ENCODE measurements at places on chromosomes 13 and 19.

GRCh38 chr13:65971541-65971940 lies 1258.6 kb downstream of the PCDH9 start:
- H3K4me1 ChIP-seq, result no peaks in the 10 kb centered on the region
- H3K4me3 ChIP-seq, result no peak overlapping the region
- no peak for DNase-seq
- H3K27me3 ChIP-seq, result no peaks in the 10 kb centered on the region

- no peaks in the 10 kb centered on the region for H3K4me1 ChIP-seq
- DNase-seq, result no peak
- H3K27me3 ChIP-seq, result no peaks in the 10 kb centered on the region
- H3K27ac ChIP-seq, result no peak overlapping the region
- H3K36me3 ChIP-seq, result no peaks in the 10 kb centered on the region
Measured at GRCh38 chr13:69683921-69684686, 423.5 kb upstream of the ATXN8OS start.

GRCh38 chr13:80400865-80401426 lies 60.0 kb upstream of the SPRY2 start:
- no peak for DNase-seq
- no peaks in the 10 kb centered on the region for H3K36me3 ChIP-seq
- peaks cover 2% of the 10 kb centered on the region for H3K4me1 ChIP-seq
- H3K27ac ChIP-seq, result no peak overlapping the region
- H3K27me3 ChIP-seq, result no peaks in the 10 kb centered on the region

DNA sequence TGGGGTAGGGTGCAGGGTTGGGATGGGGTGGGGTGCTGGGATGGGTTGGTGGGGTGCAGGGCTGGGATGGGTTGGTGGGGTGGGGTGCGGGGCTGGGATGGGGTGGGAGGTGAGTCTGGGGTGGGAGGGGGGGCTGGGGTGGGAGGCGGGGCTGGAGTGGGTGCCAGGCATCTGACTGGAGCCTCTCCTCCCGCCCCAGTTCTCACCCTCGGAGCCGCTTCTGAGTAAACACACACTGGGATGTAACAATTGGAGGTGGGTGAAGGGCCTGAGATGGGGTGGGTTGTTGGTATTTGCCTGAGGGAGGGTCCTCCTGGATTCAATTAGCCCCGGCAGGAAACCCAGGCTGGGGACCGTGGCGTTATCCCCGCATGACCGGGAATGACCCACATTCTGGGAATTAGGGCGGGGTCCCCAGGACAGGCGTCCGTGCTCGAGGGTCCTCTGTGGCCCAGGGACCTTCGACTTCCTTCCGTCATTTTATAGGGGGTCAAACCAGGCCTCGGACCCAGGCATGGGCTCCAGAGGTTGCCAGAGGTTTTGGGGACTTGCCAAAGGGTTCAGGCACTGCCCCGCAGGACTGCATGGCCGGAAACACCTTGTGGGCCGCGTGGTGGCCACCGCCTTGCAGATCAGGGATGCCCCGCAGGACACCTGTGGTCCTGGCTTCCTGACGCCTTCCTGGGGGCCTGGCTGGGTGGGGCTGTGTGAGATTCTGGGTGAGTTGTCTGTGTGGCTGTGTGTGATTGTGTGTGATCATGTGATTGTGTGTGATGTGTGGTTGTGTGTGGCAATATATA lies 1.4 kb downstream of the TMPRSS9 start:
- H3K27ac ChIP-seq, result no peak overlapping the region
- no peaks in the 10 kb centered on the region for H3K36me3 ChIP-seq
- H3K27me3 ChIP-seq, result peaks cover 21% of the 10 kb centered on the region
- H3K4me3 ChIP-seq, result no peak overlapping the region
- DNase-seq, result no peak

DNA sequence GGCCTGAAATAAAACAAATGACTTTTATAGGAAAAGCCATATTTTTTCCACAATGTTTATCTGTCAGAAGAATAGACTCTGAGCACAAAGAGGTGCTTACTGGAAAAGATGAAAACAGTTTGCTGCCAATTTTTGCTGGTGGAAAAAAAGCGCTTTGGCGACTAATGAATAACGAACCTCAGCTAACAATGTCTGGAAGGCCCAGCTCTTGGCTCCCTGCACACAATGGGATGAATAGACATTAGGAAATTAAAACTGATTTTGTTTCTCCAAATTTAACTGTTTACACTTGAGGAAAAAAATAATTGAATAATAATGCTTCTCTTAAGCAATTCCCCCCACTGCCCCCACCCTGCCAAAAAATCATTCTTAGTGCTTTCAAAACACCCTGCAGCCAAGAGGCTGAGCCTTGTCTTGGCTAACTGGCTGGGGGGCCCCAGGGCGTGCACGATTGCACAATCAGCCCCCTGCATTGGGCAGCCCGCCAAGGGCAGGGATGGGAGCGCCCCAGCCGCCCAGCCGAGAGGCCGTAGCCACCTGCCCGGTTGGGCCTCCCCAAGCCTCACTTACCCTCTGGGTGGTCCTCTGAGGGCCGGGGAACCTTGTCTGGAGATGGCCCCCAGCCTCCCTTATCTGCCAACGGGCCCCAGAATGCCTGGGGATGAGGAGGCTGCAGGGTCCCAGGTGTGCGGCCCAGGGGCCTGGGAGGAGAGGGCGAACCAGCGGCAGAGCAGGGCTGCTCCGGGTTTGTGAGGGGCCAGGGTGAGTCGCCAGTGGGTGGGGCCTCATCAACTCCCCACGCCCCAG lies 16.8 kb downstream of the CEBPG start:
- H3K27me3 ChIP-seq, result no peaks in the 10 kb centered on the region
- no peak overlapping the region for H3K4me3 ChIP-seq
- H3K27ac ChIP-seq, result no peak overlapping the region
- H3K4me1 ChIP-seq, result peaks cover 6% of the 10 kb centered on the region
- DNase-seq, result no peak

GRCh38 chr19:55115446-55116065 lies 1.9 kb downstream of the PPP1R12C start:
- no peak for DNase-seq
- no peaks in the 10 kb centered on the region for H3K27me3 ChIP-seq
- peak overlapping the region; percentile 96 for H3K27ac ChIP-seq
- peaks cover 40% of the 10 kb centered on the region for H3K4me1 ChIP-seq
- H3K4me3 ChIP-seq, result peak overlapping the region; percentile 95
- H3K36me3 ChIP-seq, result peaks cover 3% of the 10 kb centered on the region

GRCh38 chr13:110044551-110045111 lies 258.2 kb upstream of the IRS2 start:
- no peak overlapping the region for H3K4me3 ChIP-seq
- H3K4me1 ChIP-seq, result no peaks in the 10 kb centered on the region

GRCh38 chr13:102793611-102794355 lies 5.0 kb downstream of the POGLUT2 start:
- H3K27ac ChIP-seq, result no peak overlapping the region
- H3K36me3 ChIP-seq, result peaks cover 4% of the 10 kb centered on the region
- H3K4me3 ChIP-seq, result no peak overlapping the region
- peaks cover 6% of the 10 kb centered on the region for H3K4me1 ChIP-seq
- H3K27me3 ChIP-seq, result peaks cover 4% of the 10 kb centered on the region
- DNase-seq, result no peak

- no peak overlapping the region for H3K27ac ChIP-seq
- no peak for DNase-seq
- H3K36me3 ChIP-seq, result no peaks in the 10 kb centered on the region
- peaks cover 39% of the 10 kb centered on the region for H3K27me3 ChIP-seq
- no peak overlapping the region for H3K4me3 ChIP-seq
- peaks cover 15% of the 10 kb centered on the region for H3K4me1 ChIP-seq
Measured at GRCh38 chr19:11697284-11697855, 41.4 kb downstream of the ZNF823 start.
